ENCODE measurements at places on chromosomes 5 and 9.

DNA sequence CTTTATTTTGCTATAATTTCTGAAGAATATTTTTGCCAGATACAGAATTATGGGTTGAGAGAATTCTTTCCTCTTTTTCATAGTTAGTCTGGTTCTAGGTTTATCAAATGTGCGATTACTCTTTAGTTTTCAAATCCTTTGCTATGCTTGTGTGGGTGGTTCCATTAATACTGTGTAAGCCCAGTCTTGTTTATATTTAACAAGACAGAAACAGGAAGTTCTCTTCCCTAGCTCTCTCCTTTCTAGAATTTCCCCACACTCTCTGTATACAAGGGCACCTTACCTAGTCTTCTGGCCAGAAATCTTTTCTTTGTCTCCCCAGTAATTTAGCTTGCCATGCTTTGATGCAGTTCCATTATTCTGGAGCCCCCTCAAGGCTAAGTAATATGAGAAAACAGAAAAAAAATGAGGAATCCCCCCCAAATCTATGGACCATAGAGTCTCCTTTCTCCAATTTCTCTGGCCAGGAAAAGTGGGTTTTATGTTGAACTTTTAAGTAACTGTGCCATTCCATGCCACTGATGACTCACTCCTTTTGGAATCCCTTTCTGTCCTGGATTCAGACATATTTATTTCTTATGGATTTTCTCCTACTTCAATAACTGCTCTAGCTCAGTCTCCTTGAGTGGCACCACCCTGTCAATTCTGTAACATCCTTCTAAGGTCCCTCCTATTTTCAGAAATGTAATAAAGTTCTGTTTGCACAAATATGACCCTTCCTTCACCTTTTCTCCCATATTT lies 1714.1 kb downstream of the EFNA5 start:
- no peak for DNase-seq

- DNase-seq, result no peak
Observed at GRCh38 chr9:126927419-126927818, 12.8 kb downstream of the RALGPS1 start.

DNA sequence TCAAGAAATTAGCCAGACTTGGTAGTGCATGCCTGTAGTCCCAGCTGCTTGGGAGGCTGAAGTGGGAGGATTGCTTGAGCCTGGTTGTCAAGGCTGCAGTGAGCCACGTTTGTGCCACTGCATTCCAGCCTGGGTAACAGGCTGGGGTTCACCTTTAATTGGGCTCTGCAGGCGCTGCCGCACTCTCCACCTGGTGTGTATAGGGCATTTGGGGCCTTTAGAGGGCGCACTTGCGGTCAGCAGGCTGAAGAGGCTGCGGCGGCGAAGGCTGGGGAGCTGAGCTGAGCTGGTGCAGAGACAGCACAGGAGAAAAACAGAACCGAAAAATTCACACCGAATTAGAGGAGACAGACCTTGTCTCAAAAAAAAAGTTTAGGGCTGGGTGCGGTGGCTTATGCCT lies 31.2 kb downstream of the CDK7 start:
- no peak for DNase-seq

GRCh38 chr5:143397302-143398052 lies 6.0 kb downstream of the NR3C1 start:
- DNase-seq, result no peak

GRCh38 chr5:178107756-178108310 lies 5.5 kb upstream of the N4BP3 start:
- no peak for DNase-seq

DNA sequence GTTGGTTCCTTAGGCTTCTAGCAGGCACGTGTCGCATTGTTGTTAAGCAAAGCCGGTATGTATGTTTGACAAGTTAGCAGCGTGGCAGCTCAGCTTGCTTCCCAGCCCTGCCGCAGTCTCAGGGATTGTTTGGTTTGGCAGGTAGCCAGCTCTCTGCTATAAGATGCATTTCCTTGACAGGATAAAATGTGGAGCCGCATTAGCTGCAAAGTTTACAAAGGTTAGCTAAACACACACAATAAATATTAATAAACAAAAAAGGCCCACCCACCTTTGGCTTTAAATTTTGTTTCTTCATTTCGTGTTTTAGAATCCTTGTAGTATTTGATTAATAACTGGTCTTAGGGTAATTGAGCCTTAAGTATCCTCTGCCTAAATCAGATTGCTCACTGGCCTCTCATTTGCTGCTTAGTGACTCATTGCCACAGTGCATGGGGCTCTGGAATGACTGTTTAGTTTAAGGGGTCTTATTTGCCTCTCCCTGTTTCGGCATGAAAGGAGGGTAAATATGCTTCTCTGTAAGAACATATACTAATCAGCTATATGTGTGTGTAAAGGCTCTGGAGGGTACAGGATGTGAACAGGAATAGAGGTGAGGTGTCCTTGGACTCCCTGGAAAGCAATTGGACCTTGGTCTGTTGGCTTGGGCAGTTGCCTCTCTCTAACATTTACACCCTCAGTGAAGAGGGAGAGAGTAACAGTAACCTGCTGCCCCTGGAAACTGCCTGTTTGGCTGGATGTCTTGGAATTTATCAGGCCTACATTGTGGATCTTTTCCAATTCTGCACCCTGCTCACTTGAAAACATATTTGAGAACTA lies 122.0 kb downstream of the GDNF start:
- DNase-seq, result peak; percentile 68

GRCh38 chr5:54956922-54957321 lies 28.5 kb downstream of the ESM1 start:
- no peak for DNase-seq

GRCh38 chr9:123678038-123678877 lies 251.7 kb downstream of the DENND1A start:
- no peak for DNase-seq

GRCh38 chr5:178590141-178590923 lies at the start of gene COL23A1:
TSS of gene COL23A1 (minus strand) at chr5:178590393.
- no peak for DNase-seq

DNA sequence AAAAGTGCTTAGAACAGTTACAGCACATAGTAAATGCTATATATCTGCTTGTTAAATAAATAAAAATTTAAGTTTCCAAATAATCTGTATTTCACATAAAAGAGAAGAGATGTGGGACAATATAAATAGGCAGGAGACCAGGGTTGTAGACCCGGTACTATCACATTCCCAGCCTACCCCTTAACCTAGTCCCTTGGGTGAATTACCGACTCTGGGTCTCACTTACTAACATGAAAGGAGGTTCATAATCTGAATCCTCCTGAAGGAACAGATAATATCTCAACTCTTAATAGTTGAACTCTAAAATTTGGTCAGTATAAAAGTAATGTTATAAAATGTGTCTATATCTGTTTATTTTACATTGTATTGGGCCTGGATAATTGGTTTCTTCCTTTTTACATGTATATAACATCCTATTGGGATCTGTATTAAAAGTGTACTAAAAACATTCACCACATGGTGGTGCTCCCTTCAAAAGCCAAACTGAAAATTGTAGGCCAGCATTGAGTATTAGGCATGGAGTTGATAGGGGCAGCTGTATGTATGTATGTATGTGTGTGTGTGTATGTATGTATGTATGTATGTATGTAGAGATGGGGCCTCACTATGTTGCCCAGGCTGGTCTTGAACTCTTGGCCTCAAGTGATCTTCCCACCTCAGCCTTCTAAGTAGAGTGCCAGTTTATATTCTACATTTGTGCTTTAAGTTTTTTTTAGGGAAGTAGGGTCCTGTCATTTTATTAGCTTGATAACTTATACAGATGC lies 64.2 kb upstream of the ABL1 start:
- no peak for DNase-seq

- no peak for DNase-seq
Observed at GRCh38 chr9:110538647-110539041, 40.9 kb downstream of the SVEP1 start.

- peak; percentile 73 for DNase-seq
Observed at GRCh38 chr9:81028504-81028903, 660.8 kb downstream of the TLE1 start.

DNA sequence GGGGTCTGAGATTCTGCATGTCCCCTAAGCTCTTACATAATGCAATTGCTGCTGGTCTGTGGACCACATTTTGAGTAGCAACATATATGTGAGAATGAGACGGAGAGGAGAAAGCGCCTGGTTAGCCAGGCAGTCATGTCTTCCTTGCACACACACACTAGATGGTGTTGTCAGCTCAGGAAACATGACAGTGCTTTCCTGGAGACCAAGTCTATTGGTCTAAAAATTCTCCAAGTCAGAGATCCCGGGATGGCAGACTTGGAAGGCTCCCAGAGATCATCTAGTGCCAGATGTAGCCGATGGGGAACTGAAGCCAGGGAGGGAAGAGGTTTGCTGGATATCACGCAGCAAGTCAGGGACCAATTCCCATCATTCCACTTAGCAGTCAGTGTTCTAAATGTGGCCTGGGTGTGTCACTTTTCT lies 53.4 kb downstream of the GALNT12 start:
- DNase-seq, result no peak

- no peak for DNase-seq
Observed at GRCh38 chr9:126615791-126616447, 2.2 kb downstream of the LMX1B start.

DNA sequence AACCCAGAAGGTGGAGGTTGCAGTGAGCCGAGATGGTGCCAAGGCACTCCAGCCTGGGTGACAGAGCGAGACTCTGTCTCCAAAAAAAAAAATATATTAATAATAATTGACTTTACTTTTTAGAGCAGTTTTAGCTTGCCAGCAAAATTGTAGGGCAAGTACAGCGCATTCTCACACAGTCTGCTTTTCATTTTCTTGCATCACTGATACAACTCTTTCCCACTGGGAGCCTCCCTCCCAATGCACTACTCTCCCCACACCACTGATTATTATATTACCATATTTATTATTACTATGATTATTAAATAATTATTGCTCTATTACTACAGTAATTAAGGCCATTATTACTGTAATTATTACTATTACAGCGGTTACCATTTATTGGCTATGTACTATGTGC lies 212.8 kb downstream of the GNA14 start:
- DNase-seq, result no peak

DNA sequence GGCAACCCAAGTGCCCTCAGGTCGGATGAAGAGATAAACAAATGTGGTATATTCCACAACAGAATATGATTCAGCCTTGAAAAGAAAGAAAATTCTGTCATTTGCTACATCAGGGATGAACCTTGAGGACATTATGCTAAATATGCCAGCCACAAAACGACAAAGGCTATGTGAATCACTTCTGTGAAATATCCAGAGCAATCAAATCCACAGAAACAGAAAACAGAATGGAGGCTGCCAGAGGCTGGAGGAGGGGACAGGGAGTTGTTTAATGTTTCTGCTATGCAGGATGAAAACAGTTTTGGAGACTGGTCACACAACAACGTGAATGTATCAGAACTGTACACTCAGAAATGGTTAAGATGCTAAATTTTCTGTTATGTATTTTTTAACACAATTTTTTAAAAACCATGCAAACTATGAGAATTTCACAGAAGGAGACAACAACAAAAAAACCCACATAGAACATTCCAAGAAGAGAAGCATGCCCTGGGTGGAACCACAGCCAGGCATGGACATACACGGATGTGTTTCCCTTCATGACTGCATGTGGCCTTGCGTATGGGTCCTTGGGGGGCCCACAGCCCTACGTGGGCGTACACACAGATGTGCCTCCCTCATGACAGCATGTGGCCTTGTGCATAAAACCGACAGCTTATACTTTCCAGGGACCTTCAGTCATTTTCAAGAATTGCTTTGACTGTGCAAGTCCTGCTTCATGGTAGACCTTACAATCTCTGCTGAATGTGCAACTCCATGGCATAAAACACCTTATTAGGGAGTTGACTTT lies 146.7 kb downstream of the ROR2 start:
- DNase-seq, result no peak

GRCh38 chr5:170861917-170862766 lies at the start of gene RANBP17:
TSS of gene RANBP17 (plus strand) at chr5:170862018.
- no peak for DNase-seq

DNA sequence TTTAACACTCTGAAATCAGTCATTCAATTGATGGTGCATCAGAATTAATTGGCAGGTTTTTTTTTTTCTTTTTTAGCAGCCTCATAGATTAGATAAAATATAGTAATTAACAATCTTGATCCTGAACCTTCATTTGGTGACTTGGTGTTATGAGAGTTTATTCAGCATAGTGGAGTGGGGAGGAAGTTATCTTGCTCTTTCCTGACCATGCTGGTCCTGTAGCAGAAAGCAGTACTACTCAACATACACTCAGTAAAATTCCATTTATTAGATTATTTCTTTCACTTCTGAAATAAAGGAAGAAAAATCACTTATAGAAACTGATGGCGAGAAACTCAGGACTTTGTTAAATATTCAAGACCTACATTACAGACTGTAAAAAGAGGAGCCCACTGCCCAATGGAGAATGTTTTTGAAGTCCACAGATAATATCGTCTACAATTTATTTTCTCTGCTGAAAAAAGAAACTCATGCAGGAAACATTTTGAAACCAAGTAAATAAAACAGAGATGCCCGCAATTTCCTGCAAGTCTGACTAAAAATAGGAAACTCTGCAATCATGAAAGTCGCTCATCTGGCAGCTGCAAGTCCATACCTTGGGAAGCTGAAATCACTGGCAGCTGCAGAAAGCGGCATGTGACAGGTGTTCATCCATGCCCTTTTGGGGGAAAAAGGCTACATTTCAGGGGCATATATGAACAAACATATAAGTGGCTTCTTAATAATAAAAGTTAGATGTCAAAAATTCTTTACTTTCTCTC lies 233.2 kb upstream of the RFX3 start:
- DNase-seq, result no peak

- no peak for DNase-seq
Observed at GRCh38 chr5:106481374-106481773, 1189.4 kb downstream of the EFNA5 start.

- no peak for DNase-seq
Observed at GRCh38 chr5:73267766-73268435, 94.9 kb downstream of the TMEM174 start.

GRCh38 chr5:125703616-125704015 lies 719.6 kb upstream of the GRAMD2B start:
- DNase-seq, result peak; percentile 33

DNA sequence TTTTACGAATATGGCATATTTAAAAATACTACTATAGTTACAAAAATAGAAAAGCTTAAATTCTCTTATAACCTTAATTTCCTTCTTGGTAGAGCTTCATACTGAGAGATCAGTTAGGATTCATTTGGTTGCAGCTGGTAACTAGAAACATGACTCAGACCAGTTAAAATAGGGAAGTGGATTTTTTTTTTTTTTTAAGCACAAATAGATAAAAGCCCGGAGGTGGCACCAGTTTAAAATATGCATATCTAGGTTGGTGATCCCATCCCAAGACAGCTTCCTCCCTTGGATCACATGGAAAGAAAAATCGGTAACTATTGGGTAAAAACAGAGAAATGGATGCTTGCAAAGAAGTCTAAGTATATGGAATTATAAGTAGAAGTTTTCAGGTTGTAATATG lies 1634.3 kb downstream of the MAT2B start:
- no peak for DNase-seq

DNA sequence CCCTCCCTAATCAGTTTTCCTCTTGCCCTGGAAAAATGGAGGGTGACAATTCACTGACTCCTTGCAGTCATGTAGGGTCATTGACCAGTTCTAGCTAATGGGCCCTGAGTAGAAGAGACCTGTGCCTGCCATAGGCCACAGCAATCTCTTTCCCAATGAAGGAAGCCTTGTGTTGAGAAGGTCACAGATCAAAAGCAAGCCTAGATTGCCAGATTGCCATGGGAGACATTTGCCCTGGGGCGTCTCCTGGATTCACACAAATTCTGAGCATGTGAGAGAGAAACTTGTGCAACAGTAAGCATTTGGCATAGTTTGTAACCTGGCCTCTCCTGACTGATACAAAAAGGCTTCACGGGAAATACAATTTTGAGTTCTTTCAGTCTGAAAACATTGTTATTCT lies 148.0 kb downstream of the NUDT12 start:
- no peak for DNase-seq
